Dermis microvascular lymphatic vessel endothelial cell (primary cell): ENCODE measurements at places on chromosomes 6 and 20. TPM values are rescaled to one million over a fixed set of nuclear protein-coding genes. Genes with fewer than 3 reads are reported as not detected.

DNA sequence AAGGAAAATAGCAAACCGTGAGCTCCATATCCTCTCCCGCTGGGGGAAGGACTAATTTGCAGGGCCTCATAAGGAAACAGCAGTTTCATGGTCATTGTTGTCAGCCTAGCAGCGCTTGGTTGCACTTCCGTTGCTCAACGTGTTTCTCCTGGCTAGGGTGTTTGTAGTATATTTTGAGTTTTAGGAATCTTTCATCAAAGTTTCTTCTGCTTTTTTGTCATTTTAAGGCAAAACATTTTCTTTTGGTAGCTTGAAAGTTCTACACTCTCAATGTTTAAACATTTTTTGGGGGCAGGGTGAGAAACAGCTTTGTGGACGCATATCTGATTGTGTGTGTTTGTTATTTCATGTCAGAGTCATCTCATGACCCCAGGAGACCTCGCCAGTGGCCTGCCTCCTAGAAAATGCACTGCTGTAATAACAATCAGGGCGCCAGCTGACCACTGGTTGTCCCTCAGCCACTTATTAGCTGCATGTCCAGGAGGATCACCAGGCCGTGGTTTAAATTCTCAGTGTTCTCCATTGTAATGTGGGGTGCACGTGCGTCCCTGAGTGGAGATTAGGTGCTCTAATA, 20.6 kb downstream of the JARID2 start:
- DNase-seq: peak; percentile 79

GRCh38 chr6:114403858-114404257, 61.0 kb upstream of the HS3ST5 start:
- DNase-seq: no peak

GRCh38 chr6:83231146-83231545, 38.0 kb downstream of the RWDD2A start:
- no peak for DNase-seq

GRCh38 chr6:121760745-121761144, 325.3 kb downstream of the GJA1 start:
- DNase-seq: no peak

GRCh38 chr20:7231303-7231702, 463.8 kb downstream of the BMP2 start:
- DNase-seq: no peak

DNA sequence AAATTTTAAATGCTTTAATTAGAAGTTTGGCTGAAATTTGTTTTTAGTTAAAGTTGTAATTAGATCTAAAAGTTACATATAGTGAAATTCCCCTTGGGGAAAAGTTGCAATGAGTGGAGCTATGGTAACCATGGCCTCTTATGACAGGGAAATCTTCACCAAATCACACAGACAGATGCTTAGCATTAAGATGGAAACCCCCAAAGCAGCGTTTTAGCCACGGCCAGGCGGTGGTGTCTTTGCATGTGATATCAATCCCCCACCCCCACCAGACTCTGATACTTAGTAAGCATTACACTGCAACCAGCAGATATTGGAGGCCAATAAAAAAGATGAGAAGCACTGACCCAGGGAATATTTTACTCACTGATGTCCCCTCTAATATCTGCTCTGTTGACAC, 75.7 kb downstream of the REPS1 start:
- no peak for DNase-seq

The UBD gene
- total RNA-seq: 39.0 and 91.9 TPM in 2 replicates

The FLRT3 gene
- 0.90 and 1.4 TPM in 2 replicates for total RNA-seq
